Type B pancreatic cell (in vitro differentiated cells): ENCODE measurements at places on chromosomes 5 and 9.

DNA sequence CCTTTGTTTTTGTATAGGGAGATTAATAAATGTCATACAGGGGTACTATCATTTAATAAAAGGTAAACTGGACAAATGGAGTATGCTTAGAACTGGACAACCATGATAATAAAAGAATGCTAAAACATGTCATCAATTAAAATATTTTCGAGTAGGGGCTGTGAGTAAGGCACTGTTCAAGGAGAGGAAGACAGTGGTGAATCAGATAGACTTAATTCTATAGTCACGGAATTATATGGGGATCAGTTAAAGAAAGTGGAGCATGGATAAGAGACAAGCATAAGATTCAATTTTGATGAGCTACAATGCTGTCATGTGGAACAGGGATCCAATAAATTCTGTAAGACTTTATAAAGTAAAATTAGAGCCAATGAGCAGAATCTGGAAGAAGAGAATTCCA is 104.5 kb downstream of the HMHB1 start:
- no peak for DNase-seq

- no peak for DNase-seq
Measured at GRCh38 chr5:52878656-52879055, 90.9 kb downstream of the ITGA1 start.

DNA sequence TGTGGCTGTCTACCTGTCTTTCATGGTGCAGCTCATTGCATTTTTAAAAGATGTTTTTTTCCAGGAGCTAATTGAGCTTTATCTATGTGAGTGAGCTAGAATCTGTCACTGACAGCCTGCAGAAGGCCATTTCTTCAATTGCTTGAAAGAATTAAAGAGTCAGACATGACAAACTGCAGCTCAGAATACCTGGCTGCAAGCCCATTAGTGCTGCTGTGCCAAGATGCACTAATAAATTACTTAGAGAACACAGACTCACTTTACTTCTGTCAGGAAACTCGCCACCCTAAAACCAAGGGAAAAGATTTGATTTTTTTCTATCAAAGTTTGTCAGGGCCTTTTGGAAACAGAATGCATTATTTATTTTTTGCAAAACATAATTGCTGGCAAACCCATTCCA is 368.3 kb downstream of the CAAP1 start:
- no peak for DNase-seq

GRCh38 chr5:36701085-36701698 is 94.8 kb downstream of the SLC1A3 start:
- no peak for DNase-seq

DNA sequence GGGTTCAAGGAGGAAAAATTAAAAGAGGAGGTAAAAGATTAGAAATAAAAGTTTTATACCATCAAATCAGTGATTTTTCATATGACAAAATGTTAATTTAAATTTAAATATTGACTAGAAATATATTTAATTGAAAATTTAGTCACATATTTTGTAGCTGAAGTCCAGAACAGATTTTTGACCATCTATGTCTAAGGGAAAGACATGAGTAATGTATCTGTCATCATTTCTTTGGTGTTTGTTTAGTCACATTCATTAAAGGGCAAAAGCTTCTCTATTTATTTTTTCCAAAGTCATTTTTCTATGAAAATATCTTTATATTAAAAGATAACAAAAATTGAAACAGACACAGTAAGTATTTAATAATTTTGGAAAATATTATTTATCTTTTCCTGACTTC is 252.0 kb upstream of the ISL1 start:
- DNase-seq: no peak

DNA sequence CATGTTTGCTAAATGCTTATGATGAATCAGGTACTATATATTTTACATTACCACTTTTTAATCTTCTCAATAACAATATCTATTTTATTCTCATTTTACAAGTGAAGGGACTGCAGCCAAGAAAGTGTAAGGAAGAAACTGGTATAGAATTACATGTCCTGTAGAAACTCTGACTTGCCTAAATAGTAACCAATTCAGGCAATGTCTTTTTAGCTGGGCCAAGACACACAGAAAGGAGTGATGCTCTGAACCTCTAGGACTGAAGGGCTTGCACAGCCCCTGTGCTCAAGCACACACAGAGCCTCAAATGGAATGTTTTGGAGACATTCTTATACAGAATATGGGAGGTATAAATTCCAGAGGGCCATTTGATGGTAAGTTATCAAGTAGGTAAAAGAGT is 286.4 kb upstream of the TNC start:
- no peak for DNase-seq

DNA sequence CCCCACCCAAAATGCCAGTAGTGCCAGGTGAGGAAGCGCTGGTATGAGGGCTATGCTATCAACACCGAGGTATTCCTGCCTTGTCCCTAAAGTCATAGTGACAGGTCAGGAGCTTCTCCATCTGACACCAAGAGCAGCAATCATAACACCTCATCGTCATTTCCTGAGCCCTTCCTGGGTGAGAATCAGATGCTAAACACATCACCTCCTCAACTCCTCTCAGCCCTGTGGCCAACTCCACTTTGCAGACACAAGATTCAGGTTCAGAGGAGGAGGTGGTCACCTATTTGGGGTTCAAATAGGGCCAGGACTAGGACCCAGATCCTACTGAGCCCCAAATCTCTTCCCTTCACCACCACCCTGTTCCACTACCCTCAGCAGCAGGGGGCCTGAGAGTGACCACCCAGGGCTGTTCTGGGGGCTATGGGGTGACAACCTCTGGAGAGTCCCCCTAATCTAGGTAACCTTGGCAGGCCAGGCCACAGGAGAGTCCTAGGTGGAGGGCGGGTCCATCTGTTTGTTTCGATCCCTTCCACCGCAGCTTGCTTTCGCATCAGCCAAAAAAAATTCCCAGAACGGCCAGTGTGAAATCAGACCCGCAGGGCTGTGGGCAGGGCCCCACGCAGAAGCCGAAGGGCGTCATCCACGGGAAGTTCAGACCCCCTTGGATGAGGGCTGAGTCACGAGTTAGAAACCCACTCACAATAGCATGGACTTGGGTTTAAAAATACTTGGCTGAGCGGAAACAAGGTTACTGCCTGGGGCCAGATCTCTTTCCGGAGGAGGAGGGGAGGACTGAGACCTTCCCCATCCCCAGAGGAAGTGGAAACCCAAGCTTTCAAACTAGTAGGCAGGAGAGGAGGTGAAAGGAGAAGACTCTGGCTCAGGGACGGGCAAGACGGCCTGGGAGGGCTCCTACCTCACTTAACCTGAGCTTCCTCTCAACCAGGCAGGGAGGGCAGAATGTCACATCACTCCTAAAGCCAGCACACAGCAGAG is 8.7 kb downstream of the STK10 start:
- DNase-seq: no peak

DNA sequence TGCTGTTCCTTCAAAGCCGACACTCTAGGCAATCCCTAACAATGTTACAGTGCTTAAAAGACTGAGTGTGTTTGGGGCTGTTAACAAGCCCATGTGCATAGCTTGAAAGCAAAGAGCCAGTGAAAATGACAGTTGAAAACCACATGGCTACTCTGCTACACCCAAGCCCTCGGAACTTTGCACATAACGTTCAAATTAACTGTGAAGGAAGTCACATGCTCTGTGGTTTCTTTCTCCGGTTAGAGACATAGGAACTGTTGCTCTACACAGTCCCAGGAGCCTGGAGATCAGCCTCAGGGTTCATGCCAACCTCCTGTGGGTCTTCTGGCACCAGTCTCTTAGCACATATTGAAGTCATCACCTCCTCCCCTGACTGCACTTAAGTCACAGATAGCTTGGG is 51.1 kb downstream of the C9orf152 start:
- DNase-seq: no peak

- DNase-seq: no peak
Measured at GRCh38 chr9:123584202-123585176, 228.5 kb downstream of the CRB2 start.

DNA sequence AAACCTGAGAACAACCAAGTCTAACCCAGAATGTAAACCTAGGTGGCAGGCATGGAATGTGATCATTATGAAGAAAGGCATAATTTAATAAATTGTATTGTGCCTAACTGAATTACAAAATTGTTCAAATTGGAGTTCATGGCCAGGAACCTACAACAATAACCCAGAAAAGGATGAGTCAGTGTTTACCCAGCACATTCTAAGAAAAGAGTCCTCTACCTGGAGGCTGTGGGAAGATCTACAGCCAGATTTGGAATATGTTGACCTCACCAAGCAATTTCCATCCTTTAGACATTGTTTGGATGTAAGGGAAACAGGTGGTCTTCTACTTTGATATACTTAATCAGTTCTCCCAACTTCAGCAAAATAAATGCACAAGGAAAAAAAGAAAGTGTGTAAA is 152.2 kb downstream of the TMEM161B start:
- DNase-seq: no peak

DNA sequence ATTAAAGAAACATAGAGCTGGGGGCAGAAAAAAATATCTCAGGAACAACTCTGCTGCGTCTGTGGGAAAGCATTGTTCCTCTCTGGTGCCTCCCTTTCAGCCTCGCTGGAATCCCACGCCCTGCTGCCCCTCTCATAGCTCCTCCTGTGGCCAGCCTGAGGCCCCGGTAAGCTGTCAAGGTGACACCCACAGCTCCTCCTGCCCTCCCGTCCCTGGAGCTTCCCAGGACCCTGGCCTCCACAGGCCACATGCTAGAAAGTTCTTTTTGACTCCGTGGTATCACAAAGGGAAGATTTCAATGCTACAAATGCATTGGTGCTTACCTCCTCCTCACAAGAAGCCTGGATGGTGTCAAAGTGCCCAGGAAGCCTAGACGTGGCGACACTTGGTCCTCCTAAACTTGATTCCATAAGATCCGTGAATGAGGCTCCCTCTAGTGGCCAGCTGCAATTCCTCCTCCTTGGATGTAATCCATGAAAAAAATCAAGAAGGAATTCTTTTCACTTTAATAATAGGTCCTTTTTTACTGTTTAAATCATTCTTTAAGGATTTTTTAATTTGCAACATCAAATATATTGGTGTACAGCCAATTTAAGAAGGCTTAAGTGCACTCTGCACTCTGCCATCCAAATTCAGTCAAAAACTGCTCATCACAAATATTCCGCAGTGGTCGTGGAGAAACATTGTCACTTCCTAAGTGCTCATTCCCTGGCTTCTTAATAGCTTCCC is 104.9 kb downstream of the CFAP90 start:
- peak; percentile 78 for DNase-seq

DNA sequence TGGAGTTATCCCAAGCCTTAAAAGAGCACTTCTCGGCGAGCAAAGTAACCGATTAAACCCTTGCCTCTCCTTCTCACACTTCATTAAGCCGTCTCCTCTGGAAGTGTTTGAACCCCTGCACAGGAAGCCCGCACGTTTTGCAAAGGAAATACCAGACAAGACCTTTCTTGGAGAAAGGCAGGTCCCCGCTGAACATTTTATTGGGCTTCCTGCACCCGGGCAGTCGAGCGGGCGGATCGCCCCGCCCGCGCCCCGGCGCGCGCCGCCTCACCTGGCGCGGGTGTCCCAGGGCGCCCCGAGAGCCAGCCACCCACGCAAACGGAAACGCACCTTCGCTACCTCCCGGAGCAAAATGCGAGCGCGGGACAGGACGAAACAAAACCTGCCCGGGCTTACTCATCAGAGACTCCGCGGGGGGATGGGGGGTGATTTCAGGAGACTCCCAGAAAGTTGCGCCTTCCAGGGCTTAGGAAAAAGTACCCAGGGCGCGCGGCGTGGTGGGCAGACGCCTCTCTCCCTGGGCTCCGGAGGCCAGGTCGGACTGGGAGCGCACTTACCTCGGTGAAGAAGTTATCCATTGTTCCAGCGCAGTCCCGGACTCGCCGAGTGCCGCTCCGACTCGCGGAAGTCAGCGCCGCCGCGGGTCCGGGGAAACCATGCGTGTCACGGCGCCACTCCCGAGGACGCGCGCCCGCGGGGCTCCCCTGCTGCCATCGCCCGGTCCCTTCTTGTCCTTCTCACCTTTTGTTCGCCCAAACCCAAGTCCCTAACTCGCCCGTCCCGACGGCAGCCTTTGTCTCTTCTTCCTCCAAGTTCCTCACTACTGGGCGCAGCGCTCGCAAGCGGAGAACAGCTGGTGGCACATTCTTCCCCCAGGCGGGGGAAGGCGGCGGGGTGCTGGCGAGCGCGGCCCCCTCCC is 598 bp downstream of the MYO10 start:
- no peak for DNase-seq

GRCh38 chr9:134338394-134339182 is 12.3 kb downstream of the RXRA start:
- no peak for DNase-seq

- DNase-seq: no peak
Measured at GRCh38 chr5:91864962-91865361, 481.8 kb upstream of the ARRDC3 start.

DNA sequence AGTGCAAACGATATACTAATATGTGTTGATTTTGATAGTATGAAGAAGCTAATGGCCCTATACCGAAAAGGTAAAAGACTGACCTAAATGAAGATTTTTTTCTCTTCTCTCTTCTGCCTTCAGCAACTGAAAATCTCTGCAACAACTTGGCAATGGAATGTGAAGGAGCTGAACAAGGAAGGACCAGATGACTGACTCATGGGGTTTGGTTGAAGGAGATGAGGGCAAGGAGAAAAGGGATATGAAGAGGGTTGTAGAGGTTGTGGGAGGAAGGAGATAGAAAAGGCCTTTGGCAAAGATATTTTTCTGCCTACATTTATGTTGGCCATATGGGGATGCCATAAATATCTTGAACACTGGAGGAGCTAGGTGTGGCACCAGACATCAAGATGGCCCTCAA is 129.7 kb upstream of the CHD1 start:
- DNase-seq: no peak
